ENCODE measurements at places on chromosomes 12 and 14.

GRCh38 chr14:55103971-55104954 is 24.8 kb upstream of the LGALS3 start:
- no peak for DNase-seq

DNA sequence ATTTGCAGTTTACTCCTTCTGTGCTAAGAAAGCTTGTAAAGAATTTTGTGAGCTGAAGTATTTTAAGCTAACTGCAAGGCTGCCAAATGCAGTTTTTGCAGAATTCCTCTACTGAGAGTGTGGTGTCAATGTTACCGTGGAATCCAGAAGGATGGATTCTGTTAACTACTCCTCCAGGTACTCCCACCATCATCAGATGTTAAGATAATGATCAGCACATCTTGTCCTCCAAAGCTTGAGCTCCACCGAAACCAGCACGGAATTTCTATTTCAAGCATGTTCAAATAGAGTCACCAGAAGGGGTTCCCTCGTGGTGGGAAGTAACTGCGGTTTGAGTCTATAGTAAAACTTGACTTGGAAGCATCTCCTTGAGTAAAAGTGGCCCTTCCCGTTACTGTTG is 64.3 kb upstream of the CDKN3 start:
- no peak for DNase-seq

GRCh38 chr12:127964717-127965116 is 302.3 kb upstream of the TMEM132C start:
- DNase-seq: no peak

DNA sequence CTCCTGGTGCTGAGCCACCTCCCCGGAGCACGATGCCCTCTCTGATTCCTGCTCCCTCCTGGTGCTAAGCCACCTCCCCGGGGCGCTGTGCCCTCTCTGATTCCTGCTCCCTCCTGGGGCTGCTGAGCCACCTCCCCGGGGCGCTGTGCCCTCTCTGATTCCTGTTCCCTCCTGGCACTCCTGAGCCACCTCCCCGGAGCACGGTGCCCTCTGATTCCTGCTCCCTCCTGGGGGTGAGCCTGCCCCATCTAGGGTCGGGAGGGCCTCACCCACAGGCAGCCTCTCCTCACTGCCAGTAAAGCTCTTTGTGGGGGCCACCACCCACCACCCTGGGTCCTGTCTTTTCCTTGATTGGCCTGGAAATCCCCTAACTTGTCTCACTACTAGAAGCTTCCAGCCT is 327.6 kb upstream of the SFSWAP start:
- DNase-seq: no peak

All from stimulated activated CD4-positive, alpha-beta T cell treated with anti-CD3 and anti-CD28 coated beads, Interleukin-4, amount 100 ng/mL, for 4 hours (primary cell).